ENCODE measurements at places on chromosomes 6 and 20.
A peak's percentile ranks its signal among the peaks of the same experiment; 100 is the strongest.

- no peak for DNase-seq
These were observed 13.0 kb downstream of the MPC1 start for GRCh38 chr6:166369782-166370181.

- no peak for DNase-seq
These were observed 524.8 kb upstream of the ID4 start for GRCh38 chr6:19312241-19312978.

DNA sequence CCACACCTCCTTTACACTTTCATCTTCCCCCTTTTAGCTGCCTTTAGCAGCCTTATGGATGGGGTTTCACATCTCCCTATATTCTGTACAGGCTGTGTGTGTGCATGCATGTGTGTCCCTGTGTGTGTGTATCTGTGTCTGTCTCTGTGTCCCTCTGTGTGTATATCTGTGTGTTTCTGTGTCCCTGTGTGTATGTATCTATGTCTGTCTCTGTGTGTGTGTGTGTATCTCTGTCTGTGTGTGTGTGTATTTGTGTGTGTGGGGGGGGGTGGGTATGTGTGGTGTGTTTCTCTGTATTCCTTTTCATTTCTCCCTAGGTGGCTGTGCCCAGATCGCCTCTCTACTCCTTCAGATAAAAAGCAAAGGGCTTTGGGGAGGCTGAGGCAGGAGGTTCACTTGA lies 52.2 kb upstream of the CD83 start:
- no peak for DNase-seq

DNA sequence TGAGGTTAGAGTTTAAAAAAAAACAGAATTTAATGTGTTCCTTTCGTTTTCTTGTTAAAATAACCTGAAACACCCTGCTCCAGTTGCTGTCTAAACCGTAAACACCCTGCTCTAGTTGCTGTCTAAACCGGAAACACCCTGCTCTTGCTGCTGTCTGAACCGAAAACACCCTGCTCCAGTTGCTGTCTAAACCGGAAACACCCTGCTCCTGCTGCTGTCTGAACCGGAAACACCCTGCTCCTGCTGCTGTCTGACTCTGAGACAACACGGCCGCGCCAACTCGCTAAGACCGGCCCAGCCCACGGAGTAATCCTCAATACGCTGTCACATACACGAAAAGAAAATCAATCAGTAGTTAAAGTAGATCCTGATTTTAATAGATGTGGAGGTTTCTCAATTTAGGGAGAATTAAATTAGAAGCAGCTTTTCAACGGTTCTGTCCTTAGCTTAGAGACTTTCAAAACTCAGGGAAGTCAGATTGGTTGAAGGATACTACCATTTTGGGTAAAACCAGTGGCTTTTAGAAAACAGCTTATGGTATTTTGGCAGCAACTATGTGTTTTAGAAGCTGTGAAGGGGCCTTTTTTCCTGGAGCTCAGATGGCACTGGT lies 98.3 kb downstream of the RAMACL start:
- DNase-seq = no peak

DNA sequence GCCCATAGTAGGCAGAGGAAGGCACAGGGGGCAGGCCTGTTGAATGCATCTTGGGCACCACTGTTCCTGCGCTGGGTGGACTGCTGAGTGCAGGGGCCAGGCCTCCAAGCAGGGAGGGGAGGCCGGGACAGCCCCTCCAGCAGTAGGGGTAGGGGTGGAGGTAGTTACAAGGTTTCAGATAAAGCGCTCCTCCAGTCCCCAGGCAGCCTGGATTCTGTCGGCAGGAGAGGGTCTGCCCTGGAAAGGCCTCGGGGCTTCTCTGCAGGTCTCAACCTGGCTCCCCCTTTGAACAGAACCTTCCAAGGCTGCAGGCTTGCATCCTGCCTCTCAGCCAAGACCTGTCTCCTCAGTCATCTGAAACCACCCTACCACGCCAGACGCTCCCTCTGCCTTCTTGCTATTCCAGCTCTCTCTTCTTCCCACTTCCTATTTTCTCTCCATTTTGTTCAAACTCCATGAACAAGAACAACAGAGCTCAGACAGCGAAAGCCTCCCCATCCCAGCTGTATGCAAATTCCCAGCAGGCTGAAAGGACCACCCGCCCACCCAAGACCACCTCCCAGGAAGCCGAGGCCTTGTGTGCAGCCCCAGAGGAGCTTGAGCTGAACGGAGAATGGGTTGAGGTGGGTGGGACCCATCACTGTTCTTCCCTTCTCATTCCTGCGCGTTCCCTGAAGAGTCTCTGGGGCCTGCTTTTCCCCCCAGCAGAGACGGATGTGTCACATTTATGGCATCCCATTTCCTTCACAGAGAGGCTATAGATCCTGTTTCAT lies 1.4 kb downstream of the MLN start:
- DNase-seq = no peak

- DNase-seq = no peak
These were observed 506 bp downstream of the ARFGAP1 start for GRCh38 chr20:63273059-63273579.

DNA sequence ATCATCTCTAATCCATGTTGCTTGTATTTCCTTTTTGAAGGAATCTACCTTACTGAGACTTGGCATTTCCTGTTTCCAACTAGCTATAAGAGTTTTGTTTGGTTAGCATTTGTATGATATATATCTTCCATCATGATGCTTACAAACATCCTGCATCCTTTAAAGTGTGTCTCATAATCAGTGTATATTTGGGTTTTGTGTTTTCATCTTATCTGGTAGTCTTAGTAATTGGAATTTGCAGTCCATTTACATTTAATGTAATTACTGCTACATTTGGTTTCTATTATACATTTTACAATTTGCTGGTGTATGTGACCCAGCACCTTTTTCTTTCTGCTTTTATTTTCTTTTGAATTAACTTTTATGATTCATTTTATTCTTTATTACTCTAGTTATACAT lies 12.6 kb downstream of the CENPW start:
- no peak for DNase-seq

GRCh38 chr6:144310765-144311164 lies 25.6 kb downstream of the UTRN start:
- no peak for DNase-seq

DNA sequence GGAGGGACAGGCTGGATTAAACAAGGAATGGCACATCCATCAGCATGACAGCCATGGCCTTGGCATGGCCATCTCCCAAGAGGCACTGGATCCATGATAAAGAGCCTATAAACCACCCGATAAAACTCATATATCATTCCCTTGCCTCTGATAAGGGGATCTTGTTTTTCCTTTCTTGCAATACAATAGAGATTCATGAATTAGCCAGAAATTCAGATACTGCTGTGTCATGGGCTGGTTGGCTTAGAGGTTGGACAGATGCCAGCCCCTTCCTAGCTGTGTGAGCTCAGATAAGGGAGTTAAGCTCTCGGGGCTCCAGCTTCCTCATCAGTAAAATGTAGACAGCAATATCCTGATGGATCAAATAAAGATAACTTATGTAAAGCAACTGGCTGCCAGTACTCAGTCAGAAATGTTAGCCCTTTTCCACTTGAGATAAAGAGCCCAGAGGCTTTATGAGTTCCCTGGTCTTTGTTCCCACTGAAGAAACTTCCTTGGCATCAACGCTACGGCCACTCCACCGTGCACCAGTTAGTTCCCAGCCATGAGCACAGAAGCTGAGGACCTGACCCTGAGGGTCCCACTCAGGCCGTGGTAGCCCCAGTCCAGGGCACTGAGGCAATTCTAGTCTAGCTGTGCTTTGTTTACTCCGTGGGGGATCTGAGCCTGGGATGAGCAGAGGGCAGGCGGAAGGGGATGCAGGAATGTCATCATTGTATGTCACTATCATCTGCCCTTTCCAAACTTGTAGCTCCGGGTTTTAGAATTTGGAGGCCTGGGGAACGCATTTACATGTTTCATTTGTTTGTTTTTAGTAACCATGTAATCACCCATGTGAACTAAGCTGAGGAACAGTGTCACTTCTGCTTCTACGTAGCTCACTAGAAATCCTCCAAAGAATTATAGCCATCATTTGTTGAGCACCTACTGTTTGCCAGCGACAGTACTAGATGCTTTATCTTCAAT lies 67.2 kb upstream of the TBC1D7 start:
- DNase-seq = peak; percentile 82

DNA sequence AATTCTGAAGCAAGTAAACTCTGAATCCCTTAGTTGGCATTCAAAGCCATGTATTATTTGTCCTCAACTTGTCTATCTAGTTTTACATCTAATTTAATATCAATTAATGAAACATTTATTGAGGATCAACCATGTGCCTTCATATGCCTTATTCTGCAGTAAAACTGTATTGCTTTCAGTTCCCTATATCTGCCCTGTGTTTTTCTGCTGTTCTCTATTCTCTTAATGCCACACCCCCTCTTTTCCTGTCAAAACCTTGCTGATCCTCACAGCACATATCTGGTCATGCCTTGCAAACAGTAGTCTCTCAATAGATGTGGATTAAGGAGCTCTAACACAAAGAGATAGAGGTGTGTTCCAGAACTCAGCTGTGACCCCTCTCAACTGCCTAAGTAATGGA lies 2.0 kb downstream of the FIG4 start:
- no peak for DNase-seq

- no peak for DNase-seq
These were observed 9.2 kb downstream of the SCP2D1 start for GRCh38 chr20:18822832-18823231.

GRCh38 chr6:166318649-166319600 lies 10.7 kb upstream of the PRR18 start:
- DNase-seq = no peak

DNA sequence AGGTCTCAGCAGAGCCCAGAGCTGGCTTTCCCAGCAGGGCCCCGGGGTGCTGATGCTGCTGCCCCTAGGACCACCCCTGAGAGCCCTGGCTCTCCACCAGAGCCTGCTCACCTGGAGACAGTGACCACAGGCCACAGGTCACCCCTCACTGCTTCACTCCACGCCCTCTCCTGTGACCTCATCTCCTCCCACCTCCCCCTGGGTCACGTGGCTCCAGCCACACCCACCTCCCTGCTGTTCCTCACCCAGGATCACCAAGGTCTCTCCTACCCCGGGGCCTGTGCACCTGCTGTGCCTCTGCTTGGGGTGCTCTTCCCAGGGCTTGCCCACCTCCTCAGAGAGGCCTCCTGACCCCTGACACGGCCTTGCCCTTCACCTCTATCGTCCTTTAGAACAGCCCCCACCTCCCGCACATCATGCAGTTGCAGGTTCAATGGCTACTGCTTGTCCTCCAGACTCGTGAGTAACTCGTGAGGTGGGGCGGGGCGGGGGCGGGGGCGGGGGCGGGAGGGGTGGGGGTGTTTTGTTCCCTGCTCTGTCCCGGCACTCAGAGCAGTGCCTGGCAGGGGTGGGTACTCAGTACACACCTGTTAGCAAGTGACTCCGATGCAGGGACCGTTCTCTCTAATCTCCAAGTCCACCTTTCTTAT lies 468.0 kb downstream of the PREX1 start:
- DNase-seq = no peak

- no peak for DNase-seq
These were observed 724.5 kb upstream of the FLRT3 start for GRCh38 chr20:15061955-15062354.

DNA sequence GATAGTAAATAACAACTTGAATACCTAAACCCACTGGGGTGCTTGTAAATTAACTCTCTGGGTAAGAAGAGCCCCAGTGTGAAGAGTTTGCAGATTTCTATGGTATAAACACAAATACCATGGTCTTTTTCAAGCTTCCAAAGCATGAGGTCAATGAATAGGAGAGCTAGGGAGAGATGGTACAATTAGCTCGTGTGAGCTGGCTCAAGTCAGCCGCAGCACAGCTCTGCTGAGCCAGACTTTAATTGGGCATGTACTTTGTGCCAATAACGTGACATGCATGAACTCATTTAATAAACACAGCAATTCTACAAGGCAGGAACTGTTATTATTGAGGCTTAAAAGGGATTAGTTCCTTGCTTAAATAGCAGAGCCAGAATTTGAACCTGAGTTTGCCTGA lies 684.2 kb downstream of the KIF16B start:
- DNase-seq = no peak

GRCh38 chr6:16684896-16685554 lies 76.2 kb downstream of the ATXN1 start:
- no peak for DNase-seq
